ENCODE measurements at places on chromosomes 1 and 21.
A peak's percentile ranks its signal among the peaks of the same experiment; 100 is the strongest.

- no peak for DNase-seq
Observed at GRCh38 chr1:194717334-194717733, 1530.9 kb upstream of the B3GALT2 start.

- DNase-seq, result no peak
Observed at GRCh38 chr1:89870998-89871397, 50.2 kb downstream of the LRRC8D start.

- no peak for DNase-seq
Observed at GRCh38 chr1:15299179-15299578, 52.2 kb downstream of the FHAD1 start.

GRCh38 chr1:203284411-203285123, 20.8 kb upstream of the BTG2 start:
- no peak for DNase-seq

DNA sequence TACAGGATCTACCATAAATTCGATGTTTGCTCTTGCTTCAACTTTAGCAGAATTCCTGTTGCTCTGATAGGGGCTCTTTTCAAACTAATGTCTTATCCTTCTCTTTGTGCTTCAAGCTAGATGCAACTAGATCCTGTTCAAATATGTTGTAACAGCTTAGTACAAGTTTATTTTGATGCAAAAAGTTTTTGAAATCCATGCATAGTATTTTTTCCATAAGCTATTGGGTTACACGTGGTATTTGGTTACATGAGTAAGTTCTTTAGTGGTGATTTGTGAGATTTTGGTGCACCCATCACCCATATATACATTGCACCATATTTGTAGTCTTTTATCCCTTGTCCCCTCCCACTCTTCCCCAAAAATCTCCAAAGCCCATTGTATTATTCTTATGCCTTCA, 907.7 kb downstream of the LTN1 start:
- no peak for DNase-seq

GRCh38 chr1:233357595-233358397, 30.3 kb downstream of the MAP3K21 start:
- DNase-seq, result no peak

DNA sequence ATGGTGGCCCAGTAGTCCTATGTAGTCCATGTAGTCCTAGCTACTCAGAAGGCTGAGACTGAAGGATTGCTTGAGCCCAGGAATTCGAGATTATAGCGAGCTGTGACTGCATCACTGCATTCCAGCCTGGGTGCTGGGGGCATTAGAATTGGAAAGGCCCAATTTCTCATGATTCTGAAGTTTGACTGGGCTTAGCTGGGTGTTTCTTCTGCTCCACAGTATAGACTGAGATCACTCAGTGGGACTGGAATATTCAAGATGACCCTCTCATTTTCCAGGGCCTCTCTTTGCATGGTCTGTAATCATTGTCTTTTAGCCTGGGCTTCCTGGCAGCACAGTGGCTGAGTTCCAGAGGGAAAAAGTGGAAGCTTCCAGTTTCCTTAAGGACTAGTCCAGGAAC, 26.2 kb downstream of the MROH7 start:
- no peak for DNase-seq

GRCh38 chr1:224689374-224689773, 73.3 kb downstream of the CNIH3 start:
- DNase-seq, result no peak

- no peak for DNase-seq
Observed at GRCh38 chr21:26067836-26068594, 102.6 kb downstream of the APP start.

- DNase-seq, result no peak
Observed at GRCh38 chr1:119324198-119324597, 44.4 kb upstream of the HAO2 start.

DNA sequence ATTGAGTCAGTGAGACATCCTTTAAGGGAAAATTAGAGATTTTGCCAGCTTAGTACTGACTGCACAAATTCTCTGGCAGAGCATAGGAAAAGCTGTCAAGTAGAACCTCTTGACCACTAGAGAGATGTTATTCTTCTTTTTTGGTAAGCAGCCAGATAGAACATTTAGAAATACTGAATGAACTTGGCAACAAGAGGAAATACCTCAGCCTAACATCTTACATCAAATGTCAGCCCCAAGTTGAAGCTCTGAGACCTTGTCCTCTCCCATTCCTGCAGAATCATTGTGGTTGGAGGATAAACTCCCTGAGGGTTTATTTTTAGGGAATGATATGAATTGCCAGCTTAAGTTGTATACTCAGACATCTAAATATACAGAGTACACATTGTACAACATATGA, 53.5 kb downstream of the MIGA1 start:
- DNase-seq, result no peak

GRCh38 chr1:209531006-209531405, 52.5 kb upstream of the CAMK1G start:
- DNase-seq, result no peak

DNA sequence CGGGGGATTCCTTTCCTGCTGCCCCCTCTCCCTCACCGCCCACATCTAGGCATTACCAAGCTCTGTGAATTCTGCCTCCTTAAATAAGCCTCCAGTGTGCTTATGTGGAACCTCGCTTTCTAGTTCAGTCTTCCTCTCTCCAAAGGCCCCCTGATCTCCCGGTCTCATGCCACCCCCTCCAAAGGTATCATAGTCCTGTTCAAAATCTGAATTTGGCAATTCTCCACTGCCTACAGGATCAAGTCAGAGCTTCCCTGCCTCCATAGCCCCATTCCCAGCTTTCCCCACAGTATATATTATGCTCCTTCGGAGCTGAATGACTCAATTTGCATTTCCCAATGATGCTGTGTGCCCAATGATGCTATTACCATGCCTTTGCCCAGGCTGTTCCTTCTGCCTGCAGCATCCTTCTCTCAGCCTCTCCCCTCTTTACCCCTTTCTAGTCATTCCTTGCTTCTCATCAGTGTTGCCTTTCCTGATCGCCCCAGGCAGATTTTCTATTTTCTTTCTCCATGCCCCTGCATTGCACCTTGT, 1.7 kb downstream of the AZIN2 start:
- DNase-seq, result no peak

- DNase-seq, result no peak
Observed at GRCh38 chr1:204296431-204296988, 63.2 kb downstream of the PLEKHA6 start.

- no peak for DNase-seq
Observed at GRCh38 chr1:64705591-64705990, 39.3 kb upstream of the RAVER2 start.

- DNase-seq, result no peak
Observed at GRCh38 chr1:173554541-173555250, 48.2 kb downstream of the SLC9C2 start.

GRCh38 chr1:87799451-87799850, 470.8 kb downstream of the LMO4 start:
- DNase-seq, result no peak

- DNase-seq, result no peak
Observed at GRCh38 chr1:162327788-162328165, 48.9 kb downstream of the SPATA46 start.

DNA sequence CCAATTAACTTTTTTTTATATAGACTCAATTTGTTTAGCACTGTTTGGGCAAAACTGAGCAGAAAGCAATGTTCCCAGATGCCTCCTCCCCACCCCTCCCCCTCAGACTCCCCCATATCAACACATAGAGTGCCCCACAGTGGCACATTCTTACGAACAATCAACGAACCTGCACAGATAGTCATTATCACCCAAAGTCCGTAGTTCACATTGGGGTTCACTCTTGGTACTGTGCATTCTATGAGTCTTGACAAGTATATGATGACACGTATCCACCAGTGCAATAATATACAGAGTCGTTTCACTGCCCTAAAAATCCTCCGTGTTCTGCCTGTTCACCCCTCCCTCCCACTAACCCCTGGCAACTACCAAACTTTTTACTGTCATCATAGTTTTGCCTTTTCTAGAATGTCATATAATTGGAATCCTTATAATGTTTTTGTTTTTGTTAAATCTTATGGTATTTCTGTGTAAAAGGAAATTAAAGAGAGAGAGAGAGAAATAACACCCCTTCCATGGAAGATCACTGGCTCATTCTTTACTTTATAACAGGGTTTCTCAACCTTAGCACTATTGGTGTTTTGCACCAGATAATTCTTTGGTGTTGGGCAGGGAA, 37.2 kb upstream of the HNRNPU start:
- no peak for DNase-seq

GRCh38 chr21:36384885-36385232, 333 bp upstream of the CHAF1B start:
- no peak for DNase-seq

GRCh38 chr1:168848051-168848450, 119.0 kb upstream of the DPT start:
- no peak for DNase-seq

DNA sequence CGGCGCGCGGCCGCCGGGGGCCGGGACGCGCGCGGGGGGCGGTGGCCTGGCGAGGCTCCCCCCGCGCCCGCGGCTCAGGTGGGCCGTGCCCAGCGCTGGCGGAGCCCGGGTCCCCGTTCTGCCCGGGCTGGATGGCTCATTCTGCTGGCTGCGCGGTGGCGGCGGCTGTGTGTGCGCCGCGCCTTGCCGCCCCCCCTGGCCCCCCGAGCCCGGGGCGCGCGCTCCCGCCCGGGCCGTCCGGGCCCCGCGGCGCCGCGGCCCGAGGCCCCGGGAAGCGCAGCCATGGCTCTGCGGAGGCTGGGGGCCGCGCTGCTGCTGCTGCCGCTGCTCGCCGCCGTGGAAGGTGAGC, at the start of gene EPHB2:
EPHB2 (plus strand) TSS at position 139 of the 349 bp plus-strand sequence; CDS start at position 283, 144 bp downstream.
- no peak for DNase-seq

- no peak for DNase-seq
Observed at GRCh38 chr1:61441723-61442262, 283.1 kb downstream of the TM2D1 start.

GRCh38 chr1:154998818-154999570, 3.6 kb upstream of the ZBTB7B start:
- DNase-seq, result peak; percentile 83

DNA sequence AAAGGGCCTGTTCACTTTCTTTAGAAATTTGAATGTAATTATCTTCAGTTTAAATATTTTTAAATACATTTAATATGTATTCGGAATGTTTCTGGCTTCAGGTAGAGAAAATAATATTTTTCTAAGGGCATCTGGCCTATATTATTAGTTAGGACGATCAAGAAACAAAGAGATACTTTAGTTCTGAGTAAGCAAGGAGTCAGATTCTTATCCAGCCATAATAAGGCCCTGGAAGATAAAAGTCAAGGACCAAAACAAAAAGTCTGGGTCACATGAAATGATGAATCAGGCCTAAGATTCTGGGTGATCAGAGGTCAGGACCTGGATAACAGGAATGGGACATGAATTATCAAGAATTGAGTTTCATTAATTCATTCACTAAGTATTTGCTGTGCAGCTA, 6.3 kb downstream of the PHC2 start:
- DNase-seq, result no peak

GRCh38 chr1:219144658-219145315, 28.9 kb upstream of the LYPLAL1 start:
- DNase-seq, result no peak

DNA sequence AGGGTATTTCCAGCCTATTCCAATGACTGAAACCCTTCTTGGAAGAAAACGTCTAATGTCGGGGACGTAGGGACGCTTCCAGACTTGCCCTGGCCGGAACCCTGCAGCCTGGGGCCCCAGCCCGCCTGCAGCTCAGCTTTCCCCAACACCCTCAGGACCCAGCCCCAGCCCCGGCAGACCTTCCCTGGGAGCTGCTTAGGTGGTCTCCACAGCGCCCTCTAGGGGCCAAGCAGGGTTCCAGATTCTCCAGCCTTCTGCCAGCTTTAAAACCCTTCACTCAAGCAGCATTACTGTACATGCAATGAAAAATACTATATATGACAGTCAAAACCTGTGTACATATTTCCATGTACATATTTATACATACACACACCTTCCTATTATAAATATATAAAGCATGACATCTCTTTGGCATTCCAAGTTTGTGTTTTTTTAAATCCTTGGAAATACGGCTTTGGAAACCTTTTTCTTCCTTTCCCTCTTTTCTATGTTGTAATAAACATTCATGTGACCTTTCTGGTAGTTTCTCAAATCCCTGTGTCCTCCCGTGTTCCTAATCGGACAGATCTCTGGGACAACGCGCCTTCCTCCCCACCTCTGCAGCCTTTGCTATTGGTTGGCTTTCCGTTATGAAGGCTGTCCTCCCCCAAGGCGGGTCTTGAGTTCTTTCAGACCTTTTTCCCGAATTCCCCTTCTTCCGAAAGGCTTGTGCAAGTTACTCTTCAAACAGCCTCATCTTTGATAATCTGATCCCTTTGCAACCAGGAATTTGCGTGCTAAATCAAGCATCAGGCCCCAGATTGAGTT, 60.3 kb downstream of the STUM start:
- peak; percentile 39 for DNase-seq

- no peak for DNase-seq
Observed at GRCh38 chr1:7912145-7912544, 28.5 kb downstream of the TNFRSF9 start.

- DNase-seq, result no peak
Observed at GRCh38 chr1:44212355-44213221, 683 bp upstream of the DMAP1 start.

- DNase-seq, result no peak
Observed at GRCh38 chr21:37204580-37204979, 62.6 kb downstream of the VPS26C start.

GRCh38 chr1:195591917-195592672, 1016.1 kb downstream of the KCNT2 start:
- DNase-seq, result no peak

- DNase-seq, result no peak
Observed at GRCh38 chr1:2877391-2877790, 75.9 kb upstream of the TTC34 start.

DNA sequence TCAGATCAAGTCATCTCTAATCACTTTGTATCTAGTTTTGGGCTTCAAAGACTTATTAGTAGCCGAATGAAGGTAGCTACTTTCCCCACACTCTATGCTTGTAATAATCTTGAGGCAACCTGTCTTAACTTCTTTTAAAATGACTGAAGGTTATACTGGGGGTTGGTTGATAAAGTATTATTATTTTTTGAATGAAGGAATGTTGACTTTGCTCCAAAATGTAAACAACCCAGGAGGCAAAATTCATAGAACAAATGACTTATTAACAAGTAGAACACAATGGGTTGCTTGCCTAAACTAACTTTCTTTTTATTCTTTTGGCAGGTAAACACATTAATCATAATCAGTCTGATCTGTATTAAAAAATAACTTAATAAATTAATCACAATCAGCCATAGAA, 440.0 kb downstream of the USP25 start:
- DNase-seq, result no peak

GRCh38 chr1:159993911-159994310, 37.9 kb downstream of the PIGM start:
- DNase-seq, result no peak

- no peak for DNase-seq
Observed at GRCh38 chr1:207787776-207788175, 35.9 kb downstream of the CD46 start.

GRCh38 chr1:52427152-52427551, 22.8 kb downstream of the PRPF38A start:
- DNase-seq, result no peak

- no peak for DNase-seq
Observed at GRCh38 chr1:156866249-156866909, 5.7 kb downstream of the NTRK1 start.

GRCh38 chr1:6188466-6188865, 8.3 kb upstream of the CHD5 start:
- no peak for DNase-seq

- DNase-seq, result no peak
Observed at GRCh38 chr21:34808569-34809204, 139.9 kb downstream of the CLIC6 start.

GRCh38 chr21:37595944-37596343, 229.4 kb downstream of the DYRK1A start:
- DNase-seq, result no peak

Data from SHP77 treated with DMSO at 0.1 percent for 48 hours (cell line).